ENCODE measurements at places on chromosomes 6 and 20.

DNA sequence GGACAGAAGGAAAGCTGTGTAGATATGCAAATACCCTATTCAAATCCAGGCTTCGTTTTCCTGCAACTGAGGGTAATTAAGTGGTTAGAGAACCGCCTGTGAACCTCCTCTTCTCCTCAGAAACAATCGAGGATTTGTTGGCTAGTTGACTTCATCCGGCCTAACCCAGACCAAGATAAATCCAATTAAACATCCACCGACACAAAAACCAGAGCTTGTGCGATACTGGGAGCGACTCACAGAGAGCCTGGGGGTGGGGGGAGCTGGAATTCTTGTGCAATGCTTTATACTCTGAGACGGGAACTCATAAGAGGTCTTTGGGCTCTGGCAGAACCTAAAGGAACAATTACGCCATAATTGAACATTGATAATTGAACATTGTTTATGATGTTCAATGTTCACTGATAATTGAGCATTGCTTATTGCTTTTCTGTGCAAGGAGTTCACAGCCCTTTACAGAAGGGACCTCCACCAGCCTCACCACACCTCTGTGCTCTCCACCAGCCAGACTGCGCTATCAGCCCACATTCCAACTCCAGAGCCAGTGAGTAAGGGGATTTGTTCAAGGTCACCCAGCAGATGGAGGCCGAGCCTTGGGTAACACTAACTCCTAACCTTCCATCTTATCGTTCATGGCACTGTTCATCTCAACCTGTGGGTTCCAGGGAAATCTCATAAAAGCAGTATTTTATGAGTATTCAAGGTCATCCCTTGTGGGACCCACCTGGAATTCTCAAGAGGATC lies 429.6 kb upstream of the JARID2 start:
- DNase-seq, result no peak

DNA sequence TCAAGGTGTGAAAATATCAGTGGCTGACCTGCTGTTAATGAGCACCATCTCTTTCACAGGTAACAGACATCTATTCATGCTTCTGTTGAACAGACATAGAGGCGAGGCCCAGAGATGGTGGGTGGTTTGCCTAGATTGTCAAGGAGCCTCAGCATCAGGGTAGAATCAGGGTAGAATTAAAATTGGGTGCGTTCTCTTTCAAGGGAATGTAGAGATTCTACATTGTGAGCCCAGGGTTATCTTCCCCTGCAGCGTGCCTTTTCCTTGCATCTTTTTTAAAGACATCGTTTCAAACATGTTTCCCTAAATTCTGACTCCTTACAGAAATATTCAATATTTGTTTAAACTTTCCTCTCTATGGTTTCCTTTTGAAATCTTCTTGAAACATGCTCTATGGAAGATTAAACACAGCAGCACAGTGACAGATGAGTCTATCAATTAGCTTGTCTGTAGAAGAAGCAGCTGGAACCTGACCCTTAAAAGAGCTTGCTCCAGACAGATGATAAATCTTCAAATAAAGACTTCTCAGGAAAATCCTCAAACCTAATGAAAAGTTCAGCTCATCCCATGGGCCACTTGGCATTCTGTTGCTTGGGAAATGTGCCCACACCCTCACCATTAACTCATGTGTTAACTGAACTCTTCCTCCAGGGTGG lies 119.8 kb downstream of the IPCEF1 start:
- DNase-seq, result no peak

GRCh38 chr6:41581381-41581991 lies 35.3 kb downstream of the FOXP4 start:
- DNase-seq, result no peak

GRCh38 chr6:69846770-69847491 lies 19.4 kb upstream of the COL19A1 start:
- DNase-seq, result no peak

GRCh38 chr6:17527076-17527475 lies 73.0 kb upstream of the FAM8A1 start:
- DNase-seq, result no peak

Data from stimulated activated CD4-positive, alpha-beta T cell treated with anti-CD3 and anti-CD28 coated beads, Interleukin-4, amount 100 ng/mL, for 24 hours (primary cell).